D721Med (cell line): ENCODE measurements at places on chromosomes 16 and 17.

DNA sequence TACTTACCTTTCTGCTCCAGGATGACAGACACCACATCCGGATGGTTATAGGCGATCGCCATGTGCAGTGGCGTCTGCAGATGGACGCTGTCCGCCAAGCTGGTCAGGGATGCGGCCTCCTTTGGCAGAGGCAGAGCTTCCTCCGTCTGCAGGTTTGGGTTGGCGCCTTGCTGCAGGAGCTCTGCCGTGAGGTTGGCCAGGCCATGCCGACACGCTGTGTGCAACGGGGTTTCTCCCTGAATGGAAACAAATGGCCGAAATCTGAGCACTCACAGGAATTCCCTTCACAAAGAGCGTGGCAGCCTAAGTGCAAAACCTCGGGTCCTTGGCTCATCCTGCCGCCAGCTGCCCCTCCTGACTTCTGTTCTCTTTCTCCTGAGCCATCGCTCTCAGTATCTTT, 41.8 kb downstream of the CYB5D2 start:
- DNase-seq: no peak

DNA sequence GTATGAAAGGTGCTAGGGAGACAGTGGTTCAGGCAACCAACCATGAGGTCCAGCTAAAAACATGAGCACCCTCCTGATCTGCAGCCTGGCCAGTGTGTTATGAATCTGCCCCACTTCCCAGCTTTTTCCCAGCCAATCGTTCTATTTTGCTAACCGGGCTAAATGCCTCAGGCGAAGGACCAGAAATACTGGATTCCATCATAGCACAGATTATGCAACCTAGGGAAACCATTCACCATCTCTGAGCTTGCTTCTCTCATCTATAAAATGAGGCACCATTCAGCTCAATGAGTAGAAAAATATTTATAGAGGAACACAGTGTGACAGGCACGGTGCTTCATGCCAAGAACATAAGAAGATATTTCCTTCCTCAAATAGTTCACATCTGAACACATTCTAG, 45.2 kb upstream of the NUDT7 start:
- DNase-seq: no peak

DNA sequence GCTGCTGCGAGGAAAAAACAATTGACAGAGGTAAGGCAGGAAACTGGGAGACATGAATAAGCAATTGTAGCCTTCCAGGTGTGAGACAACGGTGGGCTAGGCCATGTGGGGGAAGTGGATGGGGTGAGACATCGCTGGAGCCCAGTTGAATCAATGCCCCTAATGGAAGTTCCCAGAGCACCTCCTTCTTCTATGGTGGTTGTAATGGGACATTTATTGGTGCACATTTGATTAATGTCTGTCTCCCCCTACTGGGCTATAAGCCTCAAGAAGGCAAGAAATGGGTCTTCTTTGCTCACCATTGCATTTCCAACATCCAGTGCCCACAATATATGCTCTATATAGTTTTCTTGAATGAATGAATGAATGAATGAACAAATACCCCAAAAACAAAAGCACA, 22.7 kb upstream of the CD300E start:
- DNase-seq: no peak

DNA sequence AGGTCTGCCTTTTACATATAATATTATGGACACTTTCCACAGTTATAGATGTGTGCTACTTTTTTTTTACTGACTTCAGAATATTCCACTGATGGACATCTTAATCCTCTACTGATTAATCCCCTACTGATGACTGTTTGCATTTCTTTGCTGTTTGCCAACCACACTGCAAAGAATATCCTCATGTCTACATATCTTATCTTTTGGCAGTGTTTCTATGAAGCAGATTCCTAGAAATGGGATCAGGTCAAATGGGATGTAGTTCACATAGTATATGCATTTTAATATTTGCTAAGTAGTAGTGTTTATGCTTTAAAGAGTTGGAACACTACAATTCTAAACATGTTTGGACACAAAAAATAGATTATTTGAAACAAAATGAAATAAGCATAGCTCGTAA, 3.2 kb downstream of the CCL3 start:
- no peak for DNase-seq

- DNase-seq: no peak
Measured at GRCh38 chr17:49180303-49180702, 30.1 kb downstream of the GNGT2 start.

GRCh38 chr17:58587713-58588117, 73.3 kb upstream of the MTMR4 start:
- no peak for DNase-seq
